ENCODE measurements at places on chromosomes 1 and 21.

DNA sequence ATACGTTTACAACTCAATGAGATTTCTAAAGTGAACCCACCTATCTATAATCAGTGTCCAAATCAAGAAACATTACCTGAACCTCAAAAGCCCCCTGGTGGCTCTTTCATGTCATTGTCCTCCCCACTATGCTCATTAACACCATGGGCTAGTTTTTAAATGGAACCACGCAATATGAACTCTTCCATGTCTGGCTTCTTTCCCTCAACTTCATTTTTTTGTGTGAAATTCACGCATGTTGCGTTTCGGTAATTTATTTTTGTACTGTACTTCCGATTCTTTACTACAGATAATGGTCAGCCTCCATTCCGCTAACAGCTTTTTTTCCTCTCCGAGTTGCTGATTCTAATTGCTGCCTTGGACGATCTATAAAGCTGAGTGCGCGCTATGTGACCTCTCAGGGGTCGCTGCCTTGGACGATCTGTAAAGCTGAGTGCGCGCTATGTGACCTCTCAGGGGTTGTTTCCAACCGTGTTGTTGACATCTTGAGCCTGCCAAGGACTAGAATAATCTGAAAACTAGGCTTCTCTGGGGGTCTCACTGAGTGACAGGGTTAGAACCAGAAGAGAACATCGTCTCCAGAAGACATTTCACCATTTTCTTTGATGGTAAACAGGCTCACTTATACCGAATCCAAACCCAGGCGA is 1.1 kb upstream of the CACYBP start:
- DNase-seq: peak; percentile 85

DNA sequence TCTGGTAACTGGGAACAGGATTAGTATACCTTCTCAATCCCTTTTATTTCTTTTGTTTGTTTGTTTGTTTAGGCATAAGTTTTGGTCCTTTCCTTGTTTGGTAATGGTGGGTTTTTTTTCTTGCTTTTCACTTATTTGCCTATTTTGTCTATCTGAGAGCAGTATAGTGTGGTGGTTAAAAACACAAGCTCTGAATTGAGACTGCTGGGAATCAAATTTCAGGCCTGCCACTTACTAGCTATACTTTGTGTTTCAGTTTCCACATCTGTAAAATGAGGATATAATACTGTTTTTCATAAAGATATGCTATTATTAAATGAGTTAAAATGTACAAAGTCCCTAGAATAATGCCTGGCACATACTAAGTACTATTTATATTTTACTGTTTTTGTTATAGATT is 81.6 kb upstream of the IVNS1ABP start:
- DNase-seq: no peak

DNA sequence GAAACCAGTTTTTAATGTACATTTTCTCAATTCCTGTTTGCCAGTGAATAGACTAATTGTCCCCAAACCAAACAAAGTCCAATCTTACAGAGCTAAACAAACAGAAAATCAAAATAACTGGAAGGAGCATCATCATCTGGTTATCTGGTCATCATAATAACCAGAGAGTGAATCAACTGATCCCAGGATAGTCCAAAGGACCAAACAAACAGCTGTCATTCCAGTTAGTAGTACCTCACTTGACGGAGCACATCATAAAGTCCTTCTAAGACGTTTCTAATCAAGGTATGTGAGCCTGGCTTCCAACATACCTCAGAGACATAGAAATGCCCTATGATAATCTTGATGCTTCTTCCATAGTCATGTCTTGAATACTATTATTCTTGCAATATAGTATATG is 240.5 kb downstream of the LTN1 start:
- no peak for DNase-seq

DNA sequence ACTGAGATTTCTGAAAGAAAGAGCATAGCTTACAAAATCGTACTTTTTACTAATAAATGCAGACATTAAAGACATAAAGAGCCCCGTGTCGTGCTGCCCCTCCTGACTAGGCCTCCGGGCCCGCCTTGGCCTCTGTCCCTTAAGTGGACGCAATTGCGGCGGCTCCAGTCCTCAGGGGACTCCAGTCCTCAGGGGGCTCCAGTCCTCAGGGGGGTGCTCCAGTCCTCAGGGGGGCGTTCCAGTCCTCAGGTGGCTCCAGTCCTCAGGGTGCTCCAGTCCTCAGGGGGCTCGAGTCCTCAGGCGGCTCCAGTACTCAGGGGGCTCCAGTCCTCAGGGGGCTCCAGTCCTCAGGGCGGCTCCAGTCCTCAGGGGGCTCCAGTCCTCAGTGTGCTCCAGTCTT is 10.6 kb upstream of the OR2M2 start:
- no peak for DNase-seq

DNA sequence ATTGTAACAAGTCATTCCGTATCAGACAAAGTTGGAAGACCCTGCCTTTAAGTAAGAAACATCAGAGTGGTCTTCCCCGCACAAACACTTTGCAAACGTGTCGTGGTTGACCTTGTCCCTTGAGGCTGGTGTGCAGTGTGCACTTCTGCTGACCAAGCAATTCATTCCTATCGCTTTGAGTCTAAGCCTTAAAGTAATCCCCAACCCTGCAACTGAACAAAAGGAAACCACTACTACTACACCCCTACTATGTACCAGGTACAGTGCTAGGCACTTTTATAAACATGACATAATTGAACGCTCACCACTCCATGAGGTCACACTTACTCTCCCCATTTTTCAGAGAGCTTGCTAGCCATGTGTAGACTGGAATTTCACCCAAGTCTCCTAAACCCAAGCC is 10.6 kb downstream of the ITPKB start:
- DNase-seq: no peak
